ENCODE measurements at places on chromosomes 7 and 10.

GRCh38 chr10:83607959-83608745 is 531.2 kb upstream of the GHITM start:
- no peak for DNase-seq

DNA sequence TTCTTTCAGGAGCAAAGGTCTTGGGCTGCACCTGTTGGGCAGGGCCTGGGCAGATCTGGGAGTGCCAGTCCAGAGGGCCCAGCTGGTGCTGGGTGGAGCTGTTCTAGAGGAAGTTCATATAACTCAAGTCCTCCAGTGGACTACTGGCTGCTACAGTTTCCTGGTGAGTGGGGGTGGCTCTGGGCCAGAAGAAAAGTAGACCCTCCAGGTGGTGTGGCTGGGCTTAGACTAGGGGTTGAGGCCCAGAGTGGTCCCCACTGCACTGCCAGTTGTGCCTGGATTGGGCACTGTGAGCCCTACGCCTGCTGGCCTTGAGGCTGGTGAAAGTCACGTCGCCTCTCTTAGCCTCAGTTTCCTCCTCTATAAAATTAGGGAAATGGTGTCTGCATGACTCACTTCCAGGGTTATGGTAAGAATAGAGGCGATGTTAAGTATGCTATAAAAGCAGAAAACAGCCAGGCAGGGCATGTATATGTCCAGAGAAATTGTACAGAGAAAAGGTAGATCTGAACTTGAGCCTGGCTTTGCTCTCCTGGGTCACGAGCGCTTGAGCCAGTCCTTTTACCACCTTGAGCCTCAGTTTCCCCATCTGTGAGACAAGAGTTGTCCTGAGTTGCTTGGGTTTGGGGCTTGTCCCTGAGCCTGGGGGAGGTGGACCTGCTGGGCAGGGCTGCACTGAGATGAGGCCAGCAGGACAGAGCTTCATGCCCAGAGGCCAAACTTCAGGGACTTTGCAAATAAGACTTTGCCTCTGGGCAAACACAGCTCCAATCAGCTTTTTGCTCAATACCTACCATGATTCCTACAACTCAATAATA is 3.8 kb upstream of the CLDN3 start:
- DNase-seq = no peak

GRCh38 chr10:11430421-11431215 is 180.8 kb downstream of the USP6NL start:
- DNase-seq = no peak

GRCh38 chr10:35690534-35690933 is 48.4 kb upstream of the FZD8 start:
- DNase-seq = peak; percentile 29

- DNase-seq = no peak
Measured at GRCh38 chr10:114920459-114920858, 17.5 kb upstream of the TRUB1 start.

DNA sequence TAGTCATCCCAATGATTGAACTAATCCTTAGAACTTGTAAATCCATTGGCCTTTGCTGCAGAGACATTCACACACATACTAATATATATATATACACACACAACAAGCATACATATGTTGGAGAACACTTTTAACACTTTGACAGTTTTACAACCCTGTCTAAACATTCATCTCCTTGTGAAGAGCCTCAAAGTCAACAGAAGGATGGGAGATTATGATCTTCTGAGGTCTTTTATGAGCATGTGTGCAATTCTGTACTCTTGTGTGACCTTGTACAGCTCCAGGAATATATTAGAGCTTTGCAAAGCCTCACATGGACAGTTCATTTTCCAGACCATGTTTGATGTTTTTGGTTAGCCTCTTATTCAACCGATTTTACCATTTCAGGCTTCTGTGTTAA is 589.0 kb downstream of the NXPH1 start:
- no peak for DNase-seq

GRCh38 chr10:97796651-97797050 is 24.9 kb upstream of the SFRP5 start:
- DNase-seq = no peak

- no peak for DNase-seq
Measured at GRCh38 chr10:33781606-33782395, 447.3 kb upstream of the NRP1 start.

- DNase-seq = no peak
Measured at GRCh38 chr7:80967071-80967916, 48.4 kb upstream of the SEMA3C start.

DNA sequence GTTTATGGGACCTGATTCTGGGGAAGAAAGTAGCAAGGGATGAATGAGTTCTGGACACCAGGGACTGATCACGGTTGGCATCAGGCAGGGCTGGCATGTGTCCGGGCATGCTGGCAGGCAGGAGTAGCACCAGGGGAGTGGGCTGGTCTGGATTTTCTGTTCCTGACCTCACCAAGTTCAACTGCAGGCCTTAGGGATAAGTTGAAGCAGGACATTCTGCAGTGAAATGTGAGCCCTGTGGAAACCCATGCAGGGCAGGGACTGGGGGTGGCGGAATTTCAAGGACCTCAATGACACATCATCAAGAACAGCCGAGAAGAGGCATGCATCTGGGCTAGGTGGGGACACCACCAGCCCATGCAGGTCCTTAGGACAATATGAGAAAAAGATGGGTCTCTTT is 80.2 kb upstream of the ADAM12 start:
- no peak for DNase-seq

DNA sequence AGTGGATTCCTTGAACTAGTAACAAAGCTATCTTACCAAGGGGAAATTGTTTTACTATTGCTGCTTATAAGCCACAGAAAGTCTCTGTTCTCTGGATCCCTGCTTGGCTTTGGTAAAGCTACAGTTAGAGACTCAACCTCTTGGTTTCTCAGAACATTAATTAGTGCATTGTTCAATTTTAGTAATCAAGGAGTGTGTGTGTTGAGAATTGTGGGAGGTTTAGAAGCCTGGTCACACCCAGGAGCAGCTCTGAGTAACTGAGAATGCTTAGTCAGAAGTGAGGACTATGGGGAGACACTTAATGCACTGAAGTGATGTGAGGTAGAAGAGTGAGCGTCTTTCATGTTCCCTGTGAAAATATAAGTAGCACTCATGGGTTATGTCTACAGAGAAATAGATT is 8.2 kb upstream of the ACTA2 start:
- no peak for DNase-seq

GRCh38 chr10:60958892-60959601 is 15.1 kb upstream of the RHOBTB1 start:
- no peak for DNase-seq

DNA sequence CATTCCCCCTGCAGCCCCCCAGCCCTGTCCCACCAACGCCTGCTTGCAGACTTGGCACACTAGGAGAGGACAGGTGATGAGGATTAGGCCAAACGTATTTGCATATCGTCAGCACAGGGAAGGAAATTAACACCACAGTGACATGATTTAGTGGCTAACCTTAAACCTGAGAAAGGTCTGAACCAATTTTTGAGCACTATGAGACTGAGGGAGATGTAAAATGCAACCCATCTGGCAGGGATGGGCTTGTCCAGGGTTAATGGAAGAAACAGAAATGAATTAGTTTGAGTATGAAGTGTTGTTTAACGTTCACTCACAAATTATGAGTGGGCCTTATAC is 183.6 kb downstream of the TAX1BP1 start:
- no peak for DNase-seq

DNA sequence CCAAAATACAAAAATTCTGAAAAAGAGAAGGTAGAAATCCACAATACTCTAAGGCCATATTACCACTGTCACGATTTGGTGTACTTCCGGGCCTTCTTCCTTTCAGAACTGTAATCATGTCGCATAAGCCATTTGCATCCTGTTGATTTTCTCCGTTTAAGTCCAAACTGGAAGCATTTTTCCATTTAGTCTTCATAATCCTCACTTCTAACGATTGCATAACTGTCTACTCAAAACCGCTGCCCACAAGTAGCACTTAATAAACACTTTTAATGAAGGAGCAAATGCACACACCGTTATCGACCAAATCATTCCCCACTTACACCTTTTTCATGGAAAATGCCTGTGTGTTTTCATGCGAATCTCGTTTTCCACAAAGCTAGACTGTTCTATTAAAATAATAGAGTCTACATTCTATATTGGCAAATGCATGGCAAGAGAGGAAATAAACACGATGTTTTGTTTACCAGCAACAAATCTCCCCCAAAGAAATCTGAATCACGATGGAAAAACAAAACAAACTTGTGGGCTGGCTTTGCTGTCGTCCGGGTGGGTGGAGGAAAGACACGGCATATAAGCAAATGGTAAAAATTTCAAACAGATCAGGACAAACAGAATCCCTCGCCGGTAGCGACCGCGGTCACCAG is 1.0 kb downstream of the ATE1 start:
- no peak for DNase-seq

- peak; percentile 31 for DNase-seq
Measured at GRCh38 chr7:128361411-128362379, at the start of gene PRRT4. PRRT4 (minus strand) TSS chr7:128361690.

DNA sequence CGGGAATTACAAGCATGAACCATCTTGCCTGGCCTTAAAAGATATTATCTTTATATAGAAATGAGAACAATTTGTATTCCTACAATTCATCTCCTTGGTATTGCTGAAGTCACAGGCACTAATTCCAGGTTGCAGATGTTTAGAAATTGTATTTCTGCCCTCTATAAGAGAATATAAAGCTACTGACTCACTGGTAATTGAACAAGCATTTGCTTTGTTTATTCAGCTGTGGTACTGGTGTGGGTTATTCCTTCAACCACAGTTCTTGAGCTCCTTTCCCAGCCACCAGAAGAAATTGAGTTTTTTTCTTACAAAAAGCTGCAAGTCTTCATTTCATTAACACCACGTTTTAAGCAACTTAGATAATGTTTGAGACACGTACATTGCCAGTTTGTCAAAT is 29.0 kb upstream of the MPP7 start:
- DNase-seq = peak; percentile 1

DNA sequence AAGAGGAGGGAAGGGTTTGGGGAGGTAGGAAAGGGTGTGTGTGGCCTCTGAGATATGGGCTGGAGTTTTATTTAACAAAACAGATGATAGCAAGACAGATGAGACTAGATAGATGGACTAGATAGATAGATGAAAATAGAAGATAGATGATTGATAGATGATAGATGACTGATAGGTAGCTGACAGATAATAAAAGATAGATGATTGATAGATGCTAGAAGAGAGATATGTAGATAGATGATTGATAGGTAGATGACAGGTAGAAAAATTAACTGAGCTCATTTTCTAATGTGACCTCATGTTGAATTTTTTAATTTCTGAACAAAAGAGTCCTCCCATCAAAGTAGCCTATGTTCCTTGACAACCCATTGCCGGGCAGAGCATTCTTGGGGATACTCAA is 116.6 kb upstream of the SFMBT2 start:
- no peak for DNase-seq

DNA sequence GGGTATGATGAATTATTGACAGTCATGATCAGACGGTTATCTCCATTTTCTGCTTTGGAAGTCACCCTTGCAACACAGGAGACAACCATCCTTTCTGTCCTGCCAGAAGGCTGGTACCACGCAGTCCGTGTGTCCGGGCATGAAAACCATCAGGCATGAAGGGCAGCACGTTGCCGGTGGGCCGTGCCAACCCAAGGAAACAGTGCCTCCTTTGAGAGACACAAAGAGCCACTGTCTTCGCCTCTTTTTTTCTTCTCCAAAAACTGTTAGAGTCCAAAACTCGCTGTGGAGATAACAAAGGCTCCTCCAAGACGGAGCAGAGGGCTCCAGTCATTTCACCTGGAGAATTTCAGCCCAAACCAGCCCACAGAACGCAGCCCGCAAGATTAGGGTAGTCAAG is 60.4 kb upstream of the ARHGAP21 start:
- no peak for DNase-seq

- DNase-seq = no peak
Measured at GRCh38 chr10:112967200-112967599, 17.2 kb downstream of the TCF7L2 start.

GRCh38 chr10:80356563-80356988 is at the start of the genes DYDC1 and DYDC2:
DYDC1 (minus strand) TSS chr10:80356755; CDS start chr10:80352601, 4,154 bp downstream.
DYDC2 (plus strand) TSS chr10:80356781; CDS start chr10:80362444, 5,663 bp downstream.
- DNase-seq = peak; percentile 76

- DNase-seq = no peak
Measured at GRCh38 chr10:30285970-30286369, 63.1 kb downstream of the MTPAP start.

DNA sequence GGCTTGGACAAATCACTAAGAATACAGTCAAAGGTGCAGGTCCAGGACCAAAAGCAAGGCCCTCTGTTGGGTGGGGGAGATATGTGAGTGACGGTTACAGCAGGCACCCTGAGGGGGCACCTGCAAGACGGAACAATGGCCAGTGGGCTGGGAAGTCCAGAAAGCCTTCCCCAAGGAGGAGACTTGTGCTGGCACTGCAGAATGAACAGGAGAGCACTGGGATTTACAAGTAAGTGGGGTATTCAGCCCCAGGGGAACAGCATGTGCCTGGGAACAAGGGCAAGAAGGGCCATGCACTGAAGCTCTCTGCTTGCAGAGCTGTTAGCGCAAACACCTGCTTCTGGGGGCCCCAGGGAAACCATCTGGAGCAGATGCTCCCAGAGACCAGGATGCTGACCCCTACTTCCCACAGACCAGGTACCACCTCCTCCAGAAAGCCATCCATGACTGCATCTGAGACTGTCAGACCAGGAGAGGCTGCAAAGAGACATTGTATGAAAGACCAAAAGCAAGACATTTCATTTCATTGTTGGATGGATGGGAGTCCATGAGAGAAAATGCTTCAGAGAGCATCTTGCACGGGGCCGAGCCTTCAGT is 24.6 kb upstream of the ZMIZ1 start:
- no peak for DNase-seq

- no peak for DNase-seq
Measured at GRCh38 chr7:142878315-142878714, 7.2 kb downstream of the TRPV6 start.

DNA sequence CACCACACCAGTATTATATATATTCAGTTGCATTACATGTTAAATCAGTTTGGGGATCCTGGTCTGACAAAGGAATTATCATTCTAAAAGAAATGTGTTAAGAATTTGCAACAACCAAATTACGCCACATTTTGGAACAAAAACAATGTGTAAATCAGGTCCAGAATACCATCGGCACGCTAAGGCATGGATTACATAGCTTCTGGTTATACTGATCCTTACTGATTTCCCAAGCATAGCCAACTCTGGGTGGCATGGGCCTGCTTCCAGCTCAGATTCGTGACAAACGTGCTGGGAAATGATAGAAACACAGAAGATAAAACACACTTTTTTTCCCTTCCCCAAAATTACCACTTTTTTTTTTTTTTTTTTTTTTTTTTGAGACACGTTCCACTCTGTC is 660.0 kb downstream of the SORCS1 start:
- DNase-seq = no peak

- no peak for DNase-seq
Measured at GRCh38 chr10:63462442-63462841, 3.3 kb downstream of the JMJD1C start.

DNA sequence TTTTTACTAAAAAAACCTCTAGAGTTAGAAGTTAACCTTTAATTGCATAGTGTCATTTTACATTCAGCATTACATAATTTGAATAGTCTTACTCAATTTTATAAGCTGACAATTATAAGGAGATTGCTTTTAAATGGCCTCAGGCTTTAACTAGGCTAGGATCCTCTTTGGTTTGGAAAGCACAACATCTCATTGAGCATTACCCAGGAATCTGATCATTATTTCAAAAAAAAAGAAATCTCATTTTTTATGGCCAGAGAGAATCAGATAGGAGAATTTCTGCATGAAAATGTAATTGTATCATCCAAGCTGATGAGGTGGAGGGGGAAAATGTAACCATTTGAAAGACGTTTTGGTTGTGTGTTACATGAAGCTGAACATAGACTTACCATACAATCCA is 324.9 kb upstream of the POT1 start:
- DNase-seq = no peak

- no peak for DNase-seq
Measured at GRCh38 chr7:35716038-35716803, 21.3 kb upstream of the HERPUD2 start.

Data from NCI-H1930 (cell line).